ENCODE measurements at places on chromosomes 16 and 17.

DNA sequence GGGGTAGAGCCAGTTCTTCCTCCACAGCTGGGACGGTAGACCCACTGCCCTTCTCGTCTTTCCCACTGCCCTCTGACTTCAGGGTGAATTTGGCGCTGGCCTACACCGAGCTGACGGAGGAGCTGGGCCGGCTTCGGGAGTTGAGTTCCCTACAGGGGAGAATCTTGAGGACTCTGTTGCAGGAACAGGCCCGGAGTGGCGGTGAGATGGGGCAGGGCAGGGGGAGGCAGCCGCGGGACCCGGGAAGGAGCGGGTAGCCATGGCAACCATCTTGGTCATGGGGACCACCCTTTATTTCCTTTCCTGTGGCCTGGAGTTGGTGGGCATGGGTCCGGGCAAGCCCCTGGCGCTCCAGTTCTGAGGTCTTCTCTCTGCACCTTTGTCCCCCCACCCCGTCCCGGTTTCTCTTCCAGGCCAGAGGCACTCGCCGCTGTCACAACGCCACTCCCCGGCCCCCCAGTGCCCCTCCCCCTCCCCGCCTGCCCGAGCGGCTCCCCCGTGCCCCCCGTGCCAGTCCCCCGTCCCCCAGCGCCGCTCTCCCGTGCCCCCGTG lies 14.4 kb downstream of the TBKBP1 start:
- no peak for DNase-seq

DNA sequence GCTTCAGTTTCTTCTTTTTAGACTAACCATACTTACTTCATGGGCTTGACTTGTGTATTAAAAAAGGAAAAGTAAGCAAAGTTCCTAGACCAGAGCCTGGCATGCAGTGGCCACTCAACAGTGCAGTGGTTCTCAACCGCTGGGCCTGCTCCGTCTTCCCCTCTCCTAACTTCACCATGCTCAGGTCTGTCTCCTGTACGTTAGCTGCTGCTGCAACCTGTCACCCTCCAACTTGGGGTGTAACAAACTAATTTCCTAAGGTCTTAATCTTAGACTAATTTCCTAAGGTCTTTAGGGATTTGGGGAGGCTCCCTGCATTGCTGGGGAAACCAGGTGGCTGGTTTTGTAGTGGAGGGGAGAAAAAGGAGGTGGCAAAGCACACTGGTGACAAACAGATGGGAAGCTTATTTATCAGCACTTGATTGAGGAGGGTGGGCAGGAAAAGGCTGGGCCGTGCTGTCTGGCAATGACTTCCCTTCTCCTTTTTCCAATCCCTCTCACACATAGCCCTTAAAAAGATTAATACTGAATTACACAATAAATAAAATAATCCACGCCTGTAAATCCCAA lies 2.2 kb upstream of the ARL4D start:
- no peak for DNase-seq

DNA sequence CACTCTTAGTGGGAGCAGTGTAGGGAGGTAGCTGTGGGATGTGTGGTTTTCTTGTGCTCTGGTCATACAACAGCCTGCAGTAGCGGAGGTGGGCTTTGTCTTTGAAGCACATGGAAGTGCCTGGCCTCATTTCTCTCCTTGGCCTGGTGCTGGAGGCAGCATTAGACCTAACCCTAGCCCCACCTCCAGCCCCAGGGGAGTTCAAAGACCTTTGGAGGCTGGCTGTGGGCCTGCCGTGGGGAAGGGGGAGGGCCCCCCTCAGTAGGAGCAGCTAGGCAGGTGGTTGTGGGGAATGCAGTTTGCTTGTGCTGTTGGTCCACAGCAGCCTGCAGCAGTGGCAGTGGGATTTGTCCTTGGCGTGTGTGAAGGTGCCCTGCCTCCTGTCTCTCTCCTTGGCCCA lies 91.7 kb downstream of the BCAS3 start:
- DNase-seq = no peak

DNA sequence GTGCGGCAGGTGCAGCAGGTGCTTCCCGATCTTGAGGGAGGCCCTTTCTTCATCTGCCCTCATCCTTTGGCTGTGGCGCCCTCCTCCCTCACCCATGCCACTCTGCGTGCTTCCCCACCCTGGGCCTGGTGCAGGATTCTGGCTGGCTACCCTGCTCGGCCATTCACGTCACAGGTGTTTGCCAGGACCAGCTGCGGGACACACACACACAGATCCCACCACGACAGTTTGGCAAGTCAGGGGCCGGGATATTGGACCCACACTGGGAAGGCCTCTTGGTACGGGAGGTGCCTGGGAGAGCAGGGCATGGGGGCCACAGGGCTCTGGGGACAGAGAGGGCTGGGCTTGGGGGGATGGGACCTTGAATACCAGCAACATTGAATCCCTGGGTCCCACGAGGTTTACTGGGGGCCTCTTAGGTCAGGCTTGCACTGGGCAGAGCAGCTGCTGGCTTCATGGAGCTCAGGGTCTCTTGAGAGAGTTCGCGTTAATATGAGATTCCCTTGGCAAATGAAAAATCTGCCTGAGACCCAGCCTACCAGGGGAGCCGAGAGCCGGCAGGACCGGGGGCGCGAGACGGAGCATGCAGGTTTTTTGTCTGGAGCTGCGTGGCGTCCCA lies 15.1 kb downstream of the ADCY7 start:
- no peak for DNase-seq

DNA sequence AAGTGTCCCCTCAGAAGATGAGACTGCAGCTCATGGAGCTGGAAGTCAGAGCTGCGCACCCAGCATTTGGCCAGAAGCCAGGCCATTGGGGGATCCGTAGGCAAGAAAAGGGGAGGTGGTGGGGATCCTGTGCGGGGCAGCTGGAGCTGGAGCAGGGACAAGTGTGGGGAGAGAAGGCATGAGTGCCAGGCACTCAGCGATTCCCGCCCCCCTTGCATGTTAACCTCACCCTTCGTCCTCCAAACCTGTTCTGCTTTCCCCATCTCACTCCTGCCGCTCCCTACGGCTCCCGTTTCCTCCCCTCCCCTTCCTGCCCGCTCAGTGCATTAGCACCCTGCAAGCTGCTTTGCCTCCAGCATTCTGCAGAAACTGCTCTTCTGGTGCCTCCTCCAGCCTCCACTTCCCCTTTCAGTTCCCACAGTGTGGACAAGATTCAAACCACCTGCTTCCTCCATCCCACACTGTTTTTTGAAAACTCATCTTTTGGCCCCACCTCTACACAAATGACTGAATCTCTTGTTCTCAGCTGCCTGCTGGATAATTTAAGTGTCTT lies 5.6 kb downstream of the ALOX15 start:
- DNase-seq = no peak

- DNase-seq = no peak
Observed at GRCh38 chr16:74257061-74257460, 39.6 kb upstream of the PSMD7 start.

DNA sequence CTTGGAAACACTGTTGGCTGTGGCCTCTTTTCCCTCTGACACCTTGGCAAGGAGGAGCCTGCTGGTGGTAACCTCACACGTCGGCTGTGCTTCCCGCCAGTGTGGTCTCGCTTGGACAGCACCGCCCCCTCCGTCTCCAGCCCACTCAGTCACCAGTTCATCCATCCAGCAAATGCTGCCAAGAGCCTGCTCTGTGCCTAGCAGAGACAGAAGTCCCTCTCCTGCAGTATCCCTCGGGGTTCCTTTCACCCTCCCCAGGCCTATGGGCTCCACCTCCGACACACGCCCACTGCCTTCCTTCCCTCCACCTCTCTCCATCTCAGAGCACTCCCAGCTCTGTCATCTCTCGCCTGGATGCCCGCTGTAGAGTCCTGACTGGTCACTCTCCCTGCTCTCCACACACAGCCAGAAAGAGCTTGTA lies 12.3 kb downstream of the CACNG4 start:
- no peak for DNase-seq

GRCh38 chr16:48687421-48688038 lies 77.5 kb upstream of the N4BP1 start:
- DNase-seq = peak; percentile 53

DNA sequence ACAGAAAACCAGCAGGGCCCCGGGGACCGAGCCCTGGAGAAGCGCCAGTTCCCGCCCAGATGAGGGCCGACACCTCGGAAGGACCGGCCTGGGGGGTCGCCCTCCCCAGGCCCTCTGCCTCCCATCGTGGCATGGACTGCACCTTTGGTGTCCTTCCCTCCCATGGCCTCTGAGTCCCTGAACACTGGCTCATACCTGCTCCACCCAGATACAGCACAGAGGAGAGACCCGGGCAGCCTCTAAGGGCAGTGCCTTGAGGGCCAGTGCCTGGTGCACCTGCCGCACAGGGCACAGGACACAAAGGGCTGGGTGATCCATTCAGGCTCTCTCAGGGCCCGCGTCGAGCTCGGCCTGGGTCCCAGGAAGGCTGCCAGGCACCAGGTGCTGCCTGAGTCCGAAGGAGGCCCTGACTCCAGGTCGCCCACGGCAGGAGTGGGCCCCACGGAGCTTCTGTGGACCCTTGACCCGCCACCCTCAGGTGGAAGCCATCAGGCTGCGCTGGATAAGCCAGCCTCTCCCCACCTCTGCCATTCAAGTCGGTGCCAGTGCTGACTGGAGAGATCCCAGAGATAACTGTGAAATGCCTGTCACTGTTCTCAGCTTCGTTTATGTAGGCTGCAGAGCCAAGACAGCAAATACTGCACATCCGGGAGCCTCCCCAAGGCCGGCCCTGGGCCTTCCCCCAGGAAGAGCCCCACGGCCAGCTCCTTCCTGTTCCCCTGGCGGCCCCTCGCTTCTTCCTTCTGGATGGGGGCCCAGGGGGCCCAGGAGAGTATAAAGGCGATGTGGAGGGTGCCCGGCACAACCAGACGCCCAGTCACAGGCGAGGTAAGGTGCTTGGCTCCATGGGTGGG lies at the start of gene ZG16B:
Gene ZG16B (plus strand): TSS at position 803 of the 854 bp plus-strand sequence. CDS start 139 bp downstream, outside the sequence.
- no peak for DNase-seq

- DNase-seq = no peak
Observed at GRCh38 chr17:28216528-28216927, 102.5 kb upstream of the TMEM97 start.

GRCh38 chr16:85650844-85651628 lies 37.7 kb downstream of the GINS2 start:
- no peak for DNase-seq

GRCh38 chr17:49952209-49952911 lies 16.6 kb upstream of the DLX4 start:
- DNase-seq = peak; percentile 29

DNA sequence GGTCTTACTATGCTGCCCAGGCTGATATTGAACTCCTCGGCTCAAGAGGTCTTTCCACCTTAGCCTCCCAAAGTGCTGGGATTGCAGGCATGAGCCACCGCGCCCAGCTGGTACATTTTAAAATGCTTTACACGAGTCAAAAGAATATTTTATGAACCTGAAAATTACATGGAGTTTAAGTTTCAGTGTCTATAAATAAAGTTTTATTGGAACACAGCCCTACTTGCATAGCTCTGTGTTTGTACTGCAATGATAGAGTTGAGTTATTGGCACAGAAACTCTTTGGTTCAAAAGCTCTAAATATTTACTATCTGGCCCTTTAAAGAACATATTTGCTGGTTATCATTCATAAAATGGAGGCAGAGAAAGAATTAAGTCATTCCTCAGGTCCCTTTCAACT lies 24.3 kb downstream of the MAP2K6 start:
- no peak for DNase-seq

- no peak for DNase-seq
Observed at GRCh38 chr17:61393550-61393903, 6.1 kb upstream of the TBX2 start.

DNA sequence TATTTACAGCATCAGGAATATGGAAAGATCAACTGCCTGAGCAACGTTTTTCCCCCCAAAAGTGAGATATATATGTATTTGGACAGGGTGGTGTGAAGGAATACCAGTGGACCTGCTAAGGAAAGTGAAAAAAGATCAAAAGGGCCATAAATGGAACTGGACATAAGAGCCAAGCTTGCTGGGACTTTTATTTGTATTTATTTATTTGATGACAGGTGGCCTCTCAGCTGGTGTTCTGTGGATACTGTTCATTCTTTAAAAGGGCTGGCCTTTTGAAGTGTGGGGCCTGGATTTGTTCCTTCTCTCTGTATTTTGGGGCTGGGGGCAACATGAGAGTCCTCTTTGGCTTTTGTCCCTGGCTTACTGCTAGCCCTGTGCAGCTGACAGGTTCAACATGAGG lies 306.6 kb upstream of the N4BP1 start:
- no peak for DNase-seq

GRCh38 chr17:77304746-77305473 lies 164.1 kb downstream of the SEC14L1 start:
- DNase-seq = no peak

DNA sequence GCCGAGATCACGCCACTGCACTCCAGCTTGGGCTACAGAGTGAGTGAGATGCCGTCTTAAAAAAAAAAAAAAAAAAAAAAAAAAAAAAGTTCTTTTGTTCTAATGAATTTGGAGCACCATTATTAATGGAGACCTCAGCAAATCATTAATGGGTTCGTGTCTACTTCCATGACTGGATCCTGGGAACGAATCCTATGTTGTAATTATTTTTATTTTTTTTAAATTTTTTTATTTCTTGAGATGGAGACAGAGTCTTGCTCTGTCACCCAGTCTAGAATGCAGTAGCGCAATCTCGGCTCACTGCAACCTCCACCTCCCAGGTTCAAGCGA lies 30.7 kb downstream of the SPOP start:
- no peak for DNase-seq

GRCh38 chr17:45972531-45972930 lies 26.5 kb upstream of the STH start:
- DNase-seq = no peak

- DNase-seq = no peak
Observed at GRCh38 chr16:79097166-79097565, 503.4 kb downstream of the MAF start.

DNA sequence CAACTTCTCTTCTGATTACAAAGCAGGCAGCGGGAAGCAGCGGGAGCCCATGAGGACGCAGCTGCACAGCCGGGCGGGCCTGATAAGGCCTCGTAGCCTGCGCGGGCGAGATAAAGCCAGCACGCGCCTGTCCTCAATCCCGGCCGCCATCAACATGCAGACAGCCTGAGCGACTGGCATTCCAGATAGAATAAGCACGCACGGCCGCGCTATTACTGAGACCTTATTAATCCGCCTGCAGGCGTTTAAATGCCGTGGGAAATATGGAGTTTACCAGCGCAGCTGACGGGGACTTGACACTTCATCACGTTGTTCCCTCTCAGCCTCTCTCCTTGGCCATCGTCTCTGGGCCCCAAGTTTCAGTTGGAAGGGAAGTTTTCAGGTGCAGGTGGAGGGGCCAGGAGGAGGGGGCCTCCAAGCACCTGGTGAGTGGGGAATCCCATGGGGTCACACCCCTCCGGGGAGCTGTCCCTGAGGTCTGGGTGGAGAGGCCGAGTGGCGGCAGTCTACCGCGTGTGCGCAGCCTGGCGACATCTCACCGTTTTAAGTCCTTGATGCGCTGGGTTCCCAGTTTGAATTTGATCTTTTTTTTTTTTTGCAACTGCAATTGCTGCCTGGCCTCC lies 27.3 kb upstream of the CBFA2T3 start:
- DNase-seq = no peak

GRCh38 chr16:80778703-80779102 lies 25.7 kb downstream of the CDYL2 start:
- no peak for DNase-seq

Measured in fibroblast of the conjunctiva (primary cell).